Uterus (tissue), 4 donors: ENCODE measurements at places on chromosomes 4 and X. TPM values are rescaled to one million over a fixed set of nuclear protein-coding genes. Genes with fewer than 3 reads are reported as not detected.

DNA sequence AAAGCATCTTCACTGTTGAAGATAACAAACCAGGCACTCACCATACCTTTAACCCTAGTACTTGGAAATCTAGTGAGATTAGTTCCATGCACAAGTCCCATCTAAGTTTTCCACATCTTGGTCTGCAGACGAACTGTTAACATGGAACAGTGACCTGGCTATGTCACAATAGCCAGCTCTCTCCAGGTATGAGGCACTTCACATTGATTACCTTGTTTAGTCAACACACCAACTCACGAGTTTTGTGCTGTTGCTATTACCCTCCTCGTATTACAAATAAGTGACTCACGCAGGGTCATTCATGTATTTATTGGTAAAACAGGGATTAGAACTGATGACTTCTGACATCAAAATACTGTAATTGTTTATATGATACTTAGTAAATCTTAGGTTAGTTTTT, 36.4 kb upstream of the FRAS1 start:
- no peak for DNase-seq

- no peak for DNase-seq
Measured at GRCh38 chr4:42398171-42398870, 1.0 kb downstream of the SHISA3 start.

- DNase-seq = no peak
Measured at GRCh38 chrX:129648514-129649267, 6.1 kb downstream of the APLN start.

DNA sequence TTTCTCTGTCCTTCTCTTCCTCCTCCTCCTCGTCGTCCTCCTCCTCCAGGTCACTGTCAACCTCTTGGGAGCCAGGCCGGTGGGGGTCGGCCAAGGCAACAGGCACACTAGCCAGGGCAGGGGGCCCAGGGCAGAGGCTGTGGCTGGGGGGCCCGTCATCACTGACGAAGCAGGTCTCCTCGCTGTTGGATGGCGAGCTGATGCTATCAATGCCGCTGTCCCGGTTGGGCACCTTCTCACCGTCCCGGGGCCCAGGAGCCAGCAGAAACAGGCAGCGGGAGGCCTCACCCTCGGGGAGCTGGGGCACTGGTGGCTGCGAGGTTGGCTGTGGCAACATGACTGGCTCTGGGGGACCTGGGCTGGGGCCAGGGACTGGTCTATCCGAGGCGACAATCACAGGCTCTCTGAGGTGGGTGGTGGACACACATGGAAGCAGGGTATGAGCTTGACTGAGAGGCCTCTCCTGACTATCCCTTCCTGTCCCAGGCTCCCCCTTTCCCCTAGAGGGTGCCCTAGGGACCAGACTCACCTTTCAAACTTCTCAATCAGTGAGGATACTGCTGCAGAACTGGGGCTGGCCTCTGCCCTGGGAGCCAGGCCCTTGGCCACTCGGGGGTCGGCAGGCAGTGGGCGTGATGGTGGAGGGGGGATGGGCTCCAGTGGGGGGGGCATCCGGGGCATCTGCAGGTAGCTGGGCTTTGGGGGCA, 25.8 kb downstream of the FGD1 start:
- DNase-seq = no peak

- no peak for DNase-seq
Measured at GRCh38 chr4:46979283-46979682, 14.1 kb downstream of the GABRA4 start.

GRCh38 chrX:15435836-15436619, 51.8 kb upstream of the VEGFD start:
- DNase-seq = no peak

DRD5 gene
- not detected for total RNA-seq

PROM1 gene
- total RNA-seq = 1.8 TPM

PITX2 gene
- 0.14 TPM for total RNA-seq

LANCL3 gene
- 0.83 TPM for total RNA-seq

GPR119 gene
- not detected for total RNA-seq

CT45A8 gene
- total RNA-seq = not detected

SPIN2A gene
- 1.8 TPM for total RNA-seq
